ENCODE measurements at places on chromosomes 3 and 15.

DNA sequence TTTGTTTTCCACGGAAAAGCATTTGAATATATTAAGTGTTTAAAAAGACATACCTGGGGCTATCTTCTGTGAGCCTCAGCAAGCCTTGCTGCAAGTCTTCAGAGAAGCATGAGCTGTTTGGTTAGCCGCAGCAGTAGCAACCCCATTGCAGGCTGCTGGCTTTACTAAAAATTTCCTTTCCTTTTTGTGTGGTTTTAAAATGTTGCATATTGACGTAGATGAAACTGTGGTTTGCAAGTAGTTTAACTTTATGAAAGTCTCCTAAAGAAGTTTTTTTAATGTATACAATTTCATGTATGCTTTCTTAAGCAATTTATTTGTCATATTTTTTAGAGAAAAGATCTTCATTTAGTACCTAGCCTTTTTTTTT, at the start of gene GPR171:
Gene GPR171, minus strand, starts transcription at position 166 of the 370 bp plus-strand sequence. CDS start 3,830 bp downstream, outside the sequence.
- no peak for DNase-seq

DNA sequence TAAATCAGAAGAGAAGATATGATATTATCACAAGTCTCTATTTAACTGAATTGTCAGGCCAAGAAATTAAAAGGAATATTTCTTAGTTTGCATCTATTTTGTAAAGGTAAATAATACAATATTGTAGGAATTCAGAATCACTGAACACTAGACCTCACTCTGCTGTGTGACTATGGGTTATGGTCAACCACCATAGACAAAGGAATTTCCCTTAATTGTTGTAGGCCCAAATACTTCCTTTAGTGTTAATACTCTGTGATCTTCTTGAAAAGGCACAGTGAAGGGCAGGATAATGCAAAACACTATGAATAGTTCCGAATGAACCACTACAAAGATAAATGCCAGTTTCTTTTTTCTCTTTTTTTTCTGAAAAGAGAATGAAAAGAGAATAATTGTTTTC, 162.3 kb downstream of the TUSC7 start:
- no peak for DNase-seq

DNA sequence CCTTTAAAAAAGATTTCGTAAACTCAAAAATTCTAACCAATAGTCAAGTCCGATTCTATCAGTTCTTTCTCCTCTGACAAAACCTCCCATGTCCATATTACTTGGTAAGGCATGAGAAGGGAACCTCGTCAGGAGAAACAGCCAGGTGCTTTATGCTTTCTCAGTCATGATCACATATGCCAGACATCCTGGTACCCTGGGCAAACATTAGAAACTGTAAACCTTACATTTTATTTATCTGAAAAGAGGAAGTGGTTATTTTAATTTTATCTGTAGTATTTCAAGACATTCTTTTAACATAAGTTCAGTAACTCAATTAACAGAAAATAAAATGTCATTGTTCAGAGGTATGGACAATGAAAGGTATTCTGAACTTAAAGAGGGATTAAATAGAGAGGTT, 474.8 kb upstream of the GBE1 start:
- DNase-seq = no peak

DNA sequence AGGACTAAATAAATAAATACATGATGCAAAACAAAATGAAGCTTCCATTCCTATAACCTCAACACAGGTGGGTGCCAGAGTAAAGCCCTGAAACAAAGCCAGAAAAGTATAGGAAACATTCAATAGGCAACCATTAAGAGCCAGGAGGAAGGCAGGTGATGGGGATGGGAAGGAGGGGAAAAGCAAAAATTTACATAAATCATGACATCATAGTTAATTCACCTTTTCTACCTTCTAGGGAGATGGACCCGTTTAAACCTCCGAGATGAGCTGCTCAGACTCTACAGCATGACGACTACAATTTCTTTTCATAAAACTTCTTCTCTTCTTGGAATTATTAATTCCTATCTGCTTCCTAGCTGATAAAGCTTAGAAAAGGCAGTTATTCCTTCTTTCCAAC, 27.9 kb downstream of the TM4SF4 start:
- DNase-seq = no peak

GRCh38 chr3:133463347-133463860, 63.5 kb downstream of the BFSP2 start:
- DNase-seq = no peak

DNA sequence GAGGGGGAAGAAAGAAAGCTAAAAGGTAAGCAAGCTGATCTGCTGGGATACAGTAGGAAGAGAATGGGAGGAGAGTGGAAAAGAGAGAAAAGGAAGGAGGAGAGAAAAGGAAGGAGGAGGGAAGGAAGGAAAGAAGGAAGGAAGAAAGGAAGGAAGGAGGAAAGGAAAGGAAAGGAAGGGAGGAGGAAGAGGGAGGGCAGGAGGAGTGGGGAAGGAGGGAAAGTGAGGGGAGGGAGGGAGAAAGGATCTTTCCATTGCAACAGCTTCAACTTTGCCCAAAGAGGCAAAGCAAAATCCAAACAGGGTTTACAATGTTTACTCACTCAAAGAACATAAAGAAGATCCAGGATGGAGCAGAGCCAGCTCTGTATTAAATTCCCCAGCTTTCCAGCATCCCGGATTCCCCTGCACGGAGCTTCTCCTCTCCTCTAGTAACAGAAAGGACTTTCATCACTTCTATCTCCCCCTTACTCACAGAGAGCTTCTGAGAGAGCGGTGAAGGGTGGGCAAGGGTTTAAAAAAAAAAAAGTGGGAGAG, 494.2 kb upstream of the PROK2 start:
- no peak for DNase-seq

GRCh38 chr3:45275006-45275704, 49.1 kb upstream of the TMEM158 start:
- no peak for DNase-seq

DNA sequence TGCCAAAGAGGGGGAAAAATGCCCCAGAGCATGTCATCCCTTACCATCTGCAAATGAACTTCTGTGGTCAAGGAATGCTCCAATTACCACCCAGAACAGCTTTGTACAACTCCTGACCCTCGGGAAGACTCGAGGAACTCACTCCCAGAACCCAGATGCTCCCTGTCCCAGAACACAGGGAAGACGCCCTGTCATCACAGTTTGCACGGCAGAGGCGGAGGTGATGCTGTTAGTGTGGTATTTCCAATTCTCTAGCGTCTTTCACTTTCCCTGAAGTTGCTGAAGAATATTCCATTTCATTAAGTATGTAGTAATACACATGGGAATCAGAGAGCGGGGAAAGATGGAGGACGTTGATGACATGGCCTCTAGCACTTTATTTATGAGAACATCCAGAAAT, 193.7 kb downstream of the TIGIT start:
- no peak for DNase-seq

DNA sequence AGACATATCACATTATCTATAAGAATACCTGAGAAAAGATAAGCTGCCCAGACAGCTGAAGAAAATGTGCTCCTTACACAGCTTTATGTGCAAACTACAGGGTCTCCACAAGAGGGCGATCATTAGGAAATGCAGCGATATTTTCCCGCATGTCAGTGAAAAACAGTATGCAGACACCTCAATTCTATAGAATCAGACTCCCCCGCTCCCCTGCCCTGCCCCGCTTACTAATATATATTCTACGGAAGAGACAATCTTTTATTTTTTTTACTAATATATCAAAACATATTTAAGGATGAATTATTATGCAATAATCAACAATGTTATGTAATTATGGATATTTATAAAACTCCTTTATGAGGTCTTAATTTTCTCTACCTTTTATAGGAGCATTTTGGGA, 681.3 kb downstream of the ROBO1 start:
- DNase-seq = peak; percentile 34

- peak; percentile 55 for DNase-seq
Measured at GRCh38 chr3:173395412-173396181, 1.9 kb upstream of the NLGN1 start.

DNA sequence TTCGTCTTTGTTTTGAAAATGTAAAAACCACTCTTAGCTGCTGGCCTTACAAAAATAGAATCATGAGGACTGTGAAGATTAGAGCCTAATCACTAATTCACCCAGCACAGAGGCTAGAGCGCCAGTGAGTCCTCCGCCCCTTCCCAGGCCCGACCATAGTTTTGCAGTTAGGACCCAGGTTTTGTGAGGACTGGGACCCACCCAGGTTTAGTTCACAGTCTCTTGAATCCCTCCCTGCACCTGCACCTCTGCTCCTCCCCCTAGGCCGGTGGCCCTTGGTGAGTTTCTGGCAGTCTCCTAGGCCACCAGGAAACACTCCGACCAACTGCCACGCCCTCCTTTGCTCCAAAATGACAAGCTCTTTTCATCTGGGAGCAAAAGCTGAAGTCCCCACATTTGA, 136.0 kb upstream of the CCDC54 start:
- no peak for DNase-seq

- DNase-seq = no peak
Measured at GRCh38 chr3:156561533-156561932, 6.6 kb upstream of the SSR3 start.

GRCh38 chr15:66679061-66679656, 22.9 kb upstream of the SMAD6 start:
- DNase-seq = no peak

DNA sequence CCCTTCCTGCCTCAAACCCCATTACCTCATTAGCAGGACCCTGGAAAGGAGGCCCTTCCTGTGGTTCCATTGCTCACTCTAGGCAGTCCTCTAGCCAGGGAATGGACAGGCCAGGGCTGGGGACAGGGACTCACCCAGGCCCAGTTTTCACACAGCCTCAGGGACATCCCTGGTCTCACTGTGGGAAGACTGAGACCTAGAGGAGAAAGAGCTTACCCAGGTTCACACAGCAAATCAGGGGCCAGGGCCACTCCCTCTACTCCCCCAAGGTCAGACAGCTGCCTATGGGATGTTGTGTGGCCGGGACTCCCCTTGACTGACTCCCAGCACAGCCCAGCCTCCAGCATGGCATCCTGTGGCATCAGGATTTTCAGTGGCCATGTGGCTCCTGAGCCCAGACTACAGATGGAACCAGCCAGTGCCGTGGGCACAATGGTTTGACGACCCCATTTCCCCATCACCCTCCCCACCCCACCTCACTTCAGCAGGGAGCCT, 49.3 kb downstream of the ADAMTS7 start:
- no peak for DNase-seq

DNA sequence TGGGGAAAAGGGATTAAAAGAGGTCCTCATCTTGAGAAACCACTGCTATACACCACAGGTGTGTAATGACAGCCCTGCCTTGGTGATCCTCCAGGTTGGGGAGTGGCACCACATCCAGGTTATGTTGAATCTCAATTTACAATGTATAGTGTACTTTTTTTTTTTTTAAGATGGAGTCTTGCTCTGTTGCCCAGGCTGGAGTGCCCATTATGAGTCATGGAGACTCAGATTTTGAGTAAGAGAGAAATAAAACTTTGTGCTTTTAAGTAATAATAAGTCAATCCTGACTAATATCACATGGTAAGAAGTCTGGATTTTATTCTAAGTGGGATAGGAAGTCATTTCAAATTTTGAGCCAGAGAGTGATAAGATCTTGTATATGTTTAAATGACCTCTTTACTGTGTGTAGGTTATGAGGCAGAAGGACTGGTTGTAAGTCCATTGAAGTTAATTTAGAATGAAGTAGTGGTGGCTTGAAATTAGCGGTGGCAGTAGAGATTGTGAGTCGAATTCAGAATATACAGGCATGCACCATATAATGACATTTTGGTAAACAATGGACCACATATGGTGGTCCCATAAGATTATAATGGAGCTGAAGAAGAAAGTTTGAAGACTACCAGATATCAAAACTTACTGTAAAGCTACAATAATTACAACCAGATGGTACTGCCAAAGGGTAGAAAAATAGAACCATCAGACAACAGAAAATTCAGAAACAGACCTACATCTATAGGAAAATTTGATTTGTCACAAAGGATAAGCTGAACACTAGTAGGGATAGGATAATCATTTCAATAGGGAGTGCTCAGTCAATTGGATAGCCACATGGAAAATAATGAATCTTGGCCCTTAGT, 20.7 kb downstream of the POPDC2 start:
- no peak for DNase-seq

GRCh38 chr3:60064210-60065178, 1014.7 kb upstream of the CFAP20DC start:
- no peak for DNase-seq

Data from GDM1 (cell line).